ENCODE measurements at places on chromosomes 3 and 15.

DNA sequence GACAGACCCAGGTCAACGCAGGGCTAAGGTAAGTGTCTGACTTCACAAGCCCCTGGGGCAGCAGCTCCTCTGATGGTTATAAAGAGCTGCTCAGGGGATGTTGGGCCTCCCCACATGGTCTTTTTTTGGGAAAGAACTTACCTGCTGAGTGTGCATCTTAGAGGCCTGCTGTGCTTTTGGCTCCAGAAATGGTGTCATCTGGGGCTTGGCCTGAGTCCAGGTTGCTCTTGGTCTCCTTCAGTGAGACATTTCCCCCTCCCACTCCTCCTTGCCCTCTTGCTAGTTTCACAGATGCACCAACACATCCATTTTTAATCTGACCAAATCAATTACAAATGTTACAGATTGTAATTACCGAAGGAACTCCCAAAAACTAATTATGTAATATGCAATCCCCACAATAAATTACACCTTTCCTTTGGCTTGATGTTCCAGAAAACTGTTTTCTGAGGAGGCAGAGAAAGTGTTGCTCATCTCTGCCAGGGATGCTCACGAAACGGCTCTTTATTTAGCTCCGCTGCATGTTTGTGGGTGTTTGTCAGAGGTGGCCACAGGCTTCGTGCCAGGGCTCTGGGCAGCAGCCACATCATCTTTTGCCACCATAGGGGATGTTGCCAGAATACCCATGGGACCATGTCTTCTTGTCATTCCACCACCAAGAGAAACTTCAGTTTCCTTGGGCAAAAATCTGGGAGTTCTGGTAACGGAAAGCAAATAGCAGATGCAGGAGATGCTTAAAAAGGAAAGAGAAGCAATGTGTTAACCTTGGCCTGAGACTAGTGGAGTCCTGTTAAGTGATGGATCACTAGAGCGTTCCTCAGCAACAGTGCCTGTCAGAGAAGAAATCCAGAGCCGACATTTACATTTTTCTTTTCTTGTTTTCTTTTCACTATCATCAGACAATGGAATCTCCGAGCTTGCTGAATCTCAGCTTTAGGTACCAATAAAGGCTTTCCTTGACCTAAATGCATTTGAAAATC is 799.9 kb downstream of the AGBL1 start:
- DNase-seq, result no peak

DNA sequence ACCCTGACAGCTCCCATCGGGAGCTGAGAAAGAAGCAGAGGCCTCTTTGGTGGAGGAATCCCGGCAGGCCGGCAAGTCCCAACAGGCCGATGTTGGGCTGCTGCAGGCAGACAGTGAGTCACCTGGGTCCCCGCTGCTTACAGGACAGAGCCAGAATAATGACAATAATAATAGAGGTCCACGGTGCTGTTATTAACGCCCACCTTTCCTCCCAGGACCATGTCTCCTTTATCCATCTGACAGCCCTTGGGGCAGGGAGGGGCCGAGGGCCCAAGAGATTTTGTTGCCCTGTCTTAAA is 29.3 kb upstream of the MAGEF1 start:
- no peak for DNase-seq

DNA sequence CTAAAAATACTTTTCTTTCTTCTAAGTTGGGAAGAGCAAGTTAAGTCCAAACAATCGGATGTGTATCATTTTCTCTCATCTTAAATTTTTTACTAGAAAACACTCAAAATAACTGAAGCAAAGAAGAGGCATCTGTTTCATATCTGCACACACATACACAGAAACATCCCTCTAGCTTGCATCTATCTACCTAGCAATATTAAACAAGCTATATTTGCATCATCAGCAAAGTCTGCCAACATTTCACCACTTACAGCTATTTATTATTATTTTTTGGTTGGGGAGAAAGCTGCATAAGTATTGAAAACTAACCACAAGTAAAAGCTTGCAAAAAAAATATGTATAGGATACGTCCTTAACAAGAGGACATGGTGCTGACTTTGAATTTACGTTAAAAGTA is 1.9 kb downstream of the GOLIM4 start:
- DNase-seq, result no peak

- peak; percentile 91 for DNase-seq
These were observed 45.2 kb upstream of the RASA2 start for GRCh38 chr3:141441381-141442364.

- DNase-seq, result no peak
These were observed 33.4 kb downstream of the UBXN7 start for GRCh38 chr3:196398782-196399181.

DNA sequence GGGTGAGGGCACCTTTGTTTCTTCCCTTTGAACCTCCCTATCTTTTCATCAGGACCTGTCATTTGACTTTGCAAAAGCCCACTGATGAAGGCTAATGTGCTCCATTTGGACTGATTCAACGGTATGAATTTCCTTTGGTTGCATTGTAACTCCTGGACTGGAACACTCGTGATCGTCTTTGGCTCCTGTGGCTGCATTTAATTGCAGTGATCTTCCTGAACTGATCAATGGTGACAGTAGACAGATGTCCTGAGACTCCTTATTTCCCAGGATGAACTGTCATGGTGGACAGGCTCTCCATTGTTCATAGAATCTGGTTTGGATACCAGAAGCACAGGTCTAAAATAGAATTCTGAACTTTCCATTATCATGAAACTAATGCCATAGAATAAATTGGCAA is 224.8 kb upstream of the GAP43 start:
- DNase-seq, result no peak

DNA sequence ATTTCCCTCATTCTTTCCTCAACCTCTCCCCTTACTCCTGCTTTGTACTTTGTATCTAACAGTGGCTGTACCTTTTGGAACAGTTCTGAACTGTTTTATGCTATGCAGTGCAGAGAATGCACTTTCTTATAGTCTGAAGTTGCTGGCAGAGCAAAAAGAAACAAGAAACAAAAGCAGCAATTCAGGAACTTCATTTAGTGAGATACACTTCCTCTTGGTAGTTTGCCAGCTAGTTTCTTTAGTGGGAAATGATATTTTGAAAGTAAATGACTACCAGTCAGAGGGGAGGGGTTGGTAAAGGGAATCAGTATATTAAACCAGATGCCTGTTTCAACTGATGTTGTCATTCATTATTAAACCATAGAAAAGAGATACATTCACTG is 55.0 kb upstream of the CHD2 start:
- no peak for DNase-seq

GRCh38 chr3:144480416-144480919 is 508.8 kb downstream of the DIPK2A start:
- DNase-seq, result no peak

- DNase-seq, result no peak
These were observed 5.9 kb upstream of the RTF1 start for GRCh38 chr15:41411031-41411430.

GRCh38 chr3:186691676-186692075 is 25.5 kb upstream of the KNG1 start:
- no peak for DNase-seq

- no peak for DNase-seq
These were observed 64.7 kb downstream of the ADAMTS9 start for GRCh38 chr3:64623125-64623524.

- no peak for DNase-seq
These were observed 93.5 kb upstream of the SOX2 start for GRCh38 chr3:181618260-181618659.

- peak; percentile 31 for DNase-seq
These were observed 5.7 kb downstream of the FURIN start for GRCh38 chr15:90873998-90874605.

- DNase-seq, result no peak
These were observed 366.2 kb upstream of the ROPN1 start for GRCh38 chr3:124358156-124358555.

DNA sequence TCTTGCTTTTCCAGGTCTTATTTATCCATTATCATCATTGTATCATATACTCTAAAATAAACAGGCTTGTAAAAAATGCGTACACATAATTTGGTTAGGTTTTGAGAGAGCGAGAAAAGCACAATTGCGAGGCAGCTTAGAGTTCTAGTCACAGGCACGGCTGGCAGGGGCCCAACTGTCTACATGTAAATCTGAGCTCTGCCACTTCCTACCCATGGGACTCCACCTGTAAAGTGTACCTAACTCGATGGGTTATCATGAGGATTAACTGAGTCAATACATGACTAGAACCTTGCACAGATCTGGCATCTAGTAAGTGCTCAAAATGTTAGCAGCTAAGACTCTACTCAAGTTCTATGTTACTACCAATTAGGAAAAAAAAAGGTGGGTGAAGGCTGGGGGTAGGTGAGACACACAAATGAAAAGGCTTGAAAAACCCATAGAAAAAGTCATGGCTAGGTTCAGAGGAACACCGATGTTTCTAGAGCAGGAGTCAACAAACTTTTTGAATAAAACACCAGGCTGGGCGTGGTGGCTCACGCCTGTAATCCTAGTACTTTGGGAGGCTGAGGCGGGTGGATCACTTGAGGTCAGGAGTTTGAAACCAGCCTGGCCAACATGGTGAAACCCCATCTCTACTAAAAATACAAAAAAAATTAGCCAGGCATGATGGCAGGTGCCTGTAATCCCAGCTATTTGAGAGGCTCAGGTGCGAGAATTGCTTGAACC is 36.2 kb downstream of the GLB1 start:
- DNase-seq, result peak; percentile 95

DNA sequence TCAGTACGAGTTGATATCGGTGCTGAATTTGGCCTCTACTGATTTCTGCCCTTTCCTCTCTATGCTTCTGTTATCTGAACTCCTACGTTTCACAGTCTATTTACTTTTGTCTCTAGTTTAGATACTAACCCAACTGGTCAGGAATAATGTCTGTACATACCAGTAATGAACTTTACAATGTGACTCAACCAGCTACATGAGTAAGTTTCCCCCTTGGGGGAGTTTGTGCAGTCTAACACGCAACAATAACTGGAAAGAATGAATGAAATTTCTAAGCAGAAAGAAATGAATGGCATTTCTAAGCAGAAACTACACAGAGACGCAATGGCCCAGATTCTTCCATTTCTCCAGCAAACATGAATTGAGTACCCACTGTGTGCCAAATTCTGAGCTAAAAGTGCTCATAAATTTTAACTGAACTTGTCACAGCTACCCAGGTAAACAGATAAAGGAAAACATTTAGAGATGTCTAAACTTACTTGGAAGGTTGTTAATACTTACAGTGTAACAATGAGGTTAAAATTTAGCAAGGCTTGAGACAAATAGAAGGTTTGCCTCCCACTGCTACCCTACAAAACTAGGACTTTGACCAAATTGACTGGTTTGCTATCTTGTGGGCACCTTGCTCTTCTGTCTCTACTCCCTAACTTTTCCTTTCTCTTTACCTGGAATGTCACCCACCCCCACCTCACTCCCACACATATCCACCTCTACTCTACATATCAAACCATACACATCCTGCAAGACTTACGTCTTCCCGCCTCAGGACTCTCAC is 11.6 kb downstream of the UPK1B start:
- no peak for DNase-seq

- no peak for DNase-seq
These were observed 36.7 kb downstream of the PLOD2 start for GRCh38 chr3:146124126-146124801.

GRCh38 chr15:74159773-74160172 is 13.7 kb upstream of the ISLR start:
- no peak for DNase-seq

- DNase-seq, result no peak
These were observed 19.3 kb downstream of the CLSTN2 start for GRCh38 chr3:139954146-139954860.

DNA sequence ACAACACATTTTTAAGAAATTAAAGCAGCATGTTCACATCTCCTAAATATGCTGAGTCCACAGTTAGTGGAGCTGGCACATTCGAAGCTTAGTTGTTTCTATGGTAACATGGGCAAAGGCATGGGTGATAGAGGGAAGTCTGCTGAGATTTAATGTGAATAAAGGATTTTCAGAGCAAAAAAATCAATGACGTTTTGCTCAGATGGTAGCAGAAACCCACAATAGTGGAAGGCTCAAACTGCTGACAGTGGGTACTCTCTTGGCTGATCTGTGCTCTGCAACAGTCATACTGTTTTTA is 795.1 kb upstream of the ARPP21 start:
- DNase-seq, result no peak

DNA sequence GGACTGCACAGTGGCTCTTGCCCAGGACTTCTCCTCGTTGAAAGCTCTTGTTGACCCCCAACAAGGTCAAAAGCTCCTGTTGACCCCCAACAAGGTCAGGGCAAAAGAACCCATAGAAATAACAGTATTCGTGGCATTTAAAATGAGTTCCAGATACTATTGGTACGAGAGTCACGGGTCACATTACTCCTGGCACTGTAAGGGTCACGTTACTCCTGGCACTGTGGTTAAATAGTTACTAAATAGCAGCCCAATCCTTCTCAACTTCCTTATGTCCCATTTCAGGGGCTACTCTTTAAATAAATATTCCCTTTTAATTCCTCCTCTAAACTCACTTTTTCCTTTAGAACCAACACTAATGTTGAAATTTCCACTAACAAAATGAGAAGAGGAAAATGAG is 18.2 kb upstream of the ADCY5 start:
- DNase-seq, result no peak

DNA sequence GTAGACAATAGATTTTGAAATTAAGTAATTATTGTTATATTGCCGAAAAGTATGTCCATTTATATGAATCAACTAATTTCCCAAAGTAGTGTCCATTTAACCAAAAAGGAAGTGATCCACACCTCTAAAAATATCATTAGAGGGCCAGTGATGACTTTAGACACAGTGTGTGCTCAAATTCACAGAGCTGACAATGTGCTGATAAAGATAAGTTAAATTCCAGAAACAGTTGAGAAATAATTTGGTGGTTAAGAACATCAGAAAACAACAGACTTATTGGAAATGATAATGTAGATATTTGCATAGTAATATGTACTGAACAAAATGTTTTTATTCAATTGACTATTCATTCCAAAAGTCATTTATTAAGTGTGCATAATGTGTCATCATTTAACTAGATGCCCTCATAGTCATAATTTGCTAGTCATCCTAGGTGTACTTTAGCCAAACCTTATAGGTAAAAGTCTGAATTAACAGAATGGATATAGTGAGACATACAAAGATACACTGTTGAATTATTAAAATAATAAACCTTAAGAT is 230.2 kb upstream of the ADAMTS9 start:
- DNase-seq, result no peak

DNA sequence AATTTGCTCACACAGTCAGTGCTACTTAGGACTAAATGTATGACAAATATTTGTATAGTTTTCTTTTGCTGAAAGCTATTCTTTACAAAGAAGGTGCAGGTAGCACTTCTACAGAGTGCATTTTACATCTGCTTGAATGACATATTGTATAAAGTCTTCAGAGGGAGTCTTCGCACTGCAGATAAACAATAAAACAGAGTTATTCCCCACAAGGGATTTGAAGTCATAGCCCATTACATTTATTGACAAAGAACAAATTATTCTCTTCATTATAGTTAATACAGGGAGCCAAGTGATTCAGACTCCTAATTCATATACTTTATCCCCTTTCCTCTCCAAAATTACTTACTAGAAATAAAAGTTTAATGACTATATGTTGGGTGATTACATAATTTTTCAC is 529.7 kb downstream of the EDEM1 start:
- DNase-seq, result no peak

All from activated naive CD4-positive, alpha-beta T cell treated with anti-CD3 and anti-CD28 coated beads for 36 hours (primary cell).